ENCODE measurements at places on chromosomes 7 and 10.

DNA sequence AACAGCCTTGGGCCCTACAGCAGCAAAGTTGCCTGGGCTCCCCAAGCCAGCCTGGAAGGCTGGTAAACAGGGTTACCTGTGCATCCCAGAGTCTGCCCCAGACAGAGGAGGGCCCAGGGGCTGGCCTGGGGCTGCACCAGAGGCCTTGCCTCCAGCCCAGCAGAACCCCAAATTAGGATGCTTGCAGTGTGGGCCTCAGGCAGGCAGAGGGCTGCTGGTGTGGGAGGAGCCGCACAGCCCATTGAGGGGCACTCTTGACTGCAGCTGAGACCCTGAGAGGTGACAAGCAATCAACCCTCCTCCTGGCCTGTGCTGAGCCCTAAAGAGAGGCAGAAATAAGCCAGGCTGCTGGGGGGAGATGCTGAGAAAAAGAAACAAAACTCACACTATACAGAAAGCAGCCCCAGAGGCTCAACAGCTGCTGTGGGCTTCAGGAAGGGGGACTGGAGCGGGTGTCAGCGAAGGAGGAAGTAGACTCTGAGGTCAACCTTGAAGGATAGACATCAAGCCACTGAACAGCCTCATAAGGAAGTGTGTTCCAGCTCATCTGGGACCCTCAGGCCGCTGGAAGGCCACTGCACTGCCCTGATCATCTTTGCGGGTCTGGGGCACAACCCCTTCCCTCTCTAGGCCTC lies 6.6 kb downstream of the AIFM2 start:
- no peak for DNase-seq

DNA sequence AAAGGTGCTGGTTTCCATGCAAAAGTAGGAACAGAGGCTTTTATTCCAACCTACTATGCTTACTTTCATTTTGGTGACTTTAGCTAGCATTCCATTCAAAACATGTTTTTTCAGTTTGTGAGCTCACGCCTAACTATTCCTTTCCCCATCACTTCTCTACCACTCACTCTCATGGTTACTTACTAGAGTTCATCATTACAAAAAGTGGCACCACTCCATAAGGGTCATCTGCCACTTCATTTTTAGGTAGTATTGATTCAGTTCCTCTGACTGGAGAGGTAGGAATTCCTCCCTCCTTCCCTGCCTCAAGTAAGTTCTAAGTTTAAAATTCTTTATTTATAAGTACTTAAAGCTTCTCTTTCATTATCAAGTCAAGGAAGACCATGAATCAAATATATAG lies 543.1 kb downstream of the HTR7 start:
- DNase-seq, result no peak

GRCh38 chr10:21520509-21520908 lies 5.0 kb downstream of the SKIDA1 start:
- no peak for DNase-seq

DNA sequence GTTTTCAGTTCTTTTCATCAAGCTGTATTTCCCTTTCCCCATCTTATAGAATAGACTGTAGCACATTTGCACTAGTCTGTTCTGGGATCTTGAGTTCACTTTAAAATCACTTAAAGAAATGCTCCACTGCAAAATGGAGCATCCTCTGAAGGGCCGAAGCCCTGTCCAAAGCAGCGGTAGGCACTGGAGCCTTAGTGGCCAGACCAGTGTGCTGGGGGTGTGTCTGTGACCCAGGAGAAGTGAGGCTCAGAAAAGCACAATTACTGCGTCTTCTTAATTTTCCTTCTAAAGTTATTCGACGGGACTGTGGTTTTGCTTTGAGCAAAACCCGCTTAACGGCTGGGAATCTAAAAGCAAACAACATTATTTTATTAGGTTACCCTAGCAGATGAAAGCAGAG lies 205.7 kb downstream of the SLC25A13 start:
- no peak for DNase-seq

GRCh38 chr10:17217631-17218232 lies 10.3 kb upstream of the VIM start:
- DNase-seq, result no peak

GRCh38 chr10:90317172-90317571 lies 540.7 kb downstream of the HTR7 start:
- no peak for DNase-seq

DNA sequence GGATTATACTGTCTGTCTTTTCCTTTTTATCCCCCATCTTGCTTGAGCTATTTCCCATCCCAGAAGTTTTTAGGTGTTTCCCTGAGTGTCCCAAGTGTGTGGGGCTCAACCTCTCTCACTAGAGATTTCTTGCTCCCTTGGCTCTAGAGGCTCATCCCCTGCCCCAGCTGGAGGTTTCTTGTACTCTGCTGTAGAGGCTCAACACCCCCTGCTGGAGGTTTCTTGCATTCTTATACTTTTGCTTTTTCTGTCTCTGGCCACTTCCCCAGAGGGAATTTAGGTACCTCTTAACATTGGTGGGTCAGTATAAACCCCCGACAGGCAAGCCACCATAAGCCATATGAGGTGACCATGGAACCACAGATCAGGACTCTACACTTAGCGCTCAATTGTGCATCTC lies 114.2 kb upstream of the FAM3C start:
- no peak for DNase-seq

All from activated CD4-positive, alpha-beta T cell treated with anti-CD3 and anti-CD28 coated beads, Interleukin-2, amount 50 U/mL, for 24 hours (primary cell).